T-helper 2 cell treated with Interferon-gamma antibody and Interleukin-4, amounts not matched to agents 5 μg/mL and 100 μg/mL, for 36 hours (primary cell): ENCODE measurements at places on chromosomes 12 and 14.
A peak's percentile ranks its signal among the peaks of the same experiment; 100 is the strongest.

DNA sequence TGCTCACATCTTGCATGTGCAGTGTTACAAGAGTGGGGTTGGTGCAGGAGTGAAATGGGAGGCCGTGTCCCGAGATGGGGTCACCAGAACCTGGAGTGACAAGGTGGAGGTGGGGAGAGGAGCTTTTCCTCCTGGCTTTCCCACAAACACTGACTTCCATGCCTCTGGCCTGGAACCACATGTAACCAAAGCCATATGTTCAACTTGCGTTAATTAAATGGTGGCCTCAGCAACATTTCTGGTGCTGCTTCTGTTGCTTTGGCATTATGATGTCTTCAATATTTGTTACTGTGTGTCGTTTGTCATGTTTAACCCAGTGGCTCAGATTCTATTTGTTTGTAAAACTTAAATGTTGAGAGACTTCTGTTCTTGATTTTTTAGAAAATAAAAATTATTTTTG, 110.2 kb downstream of the VCPKMT start:
- no peak for DNase-seq

GRCh38 chr14:75626396-75626795, 34.3 kb downstream of the ERG28 start:
- DNase-seq, result no peak
- no peaks in the 10 kb centered on the region for H3K27me3 ChIP-seq
- no peaks in the 10 kb centered on the region for H3K4me1 ChIP-seq
- H3K4me3 ChIP-seq, result no peak overlapping the region
- H3K36me3 ChIP-seq, result no peaks in the 10 kb centered on the region

- DNase-seq, result no peak
- H3K27me3 ChIP-seq, result no peaks in the 10 kb centered on the region
- peaks cover 55% of the 10 kb centered on the region for H3K36me3 ChIP-seq
- H3K4me1 ChIP-seq, result peaks cover 37% of the 10 kb centered on the region
- no peak overlapping the region for H3K4me3 ChIP-seq
These were observed 22.8 kb downstream of the CRACR2A start for GRCh38 chr12:3730111-3730510.

- H3K4me1 ChIP-seq, result no peaks in the 10 kb centered on the region
- no peak overlapping the region for H3K27ac ChIP-seq
- no peak for DNase-seq
- no peak overlapping the region for H3K4me3 ChIP-seq
- no peaks in the 10 kb centered on the region for H3K27me3 ChIP-seq
These were observed 373.5 kb upstream of the TBX3 start for GRCh38 chr12:115057445-115057844.

DNA sequence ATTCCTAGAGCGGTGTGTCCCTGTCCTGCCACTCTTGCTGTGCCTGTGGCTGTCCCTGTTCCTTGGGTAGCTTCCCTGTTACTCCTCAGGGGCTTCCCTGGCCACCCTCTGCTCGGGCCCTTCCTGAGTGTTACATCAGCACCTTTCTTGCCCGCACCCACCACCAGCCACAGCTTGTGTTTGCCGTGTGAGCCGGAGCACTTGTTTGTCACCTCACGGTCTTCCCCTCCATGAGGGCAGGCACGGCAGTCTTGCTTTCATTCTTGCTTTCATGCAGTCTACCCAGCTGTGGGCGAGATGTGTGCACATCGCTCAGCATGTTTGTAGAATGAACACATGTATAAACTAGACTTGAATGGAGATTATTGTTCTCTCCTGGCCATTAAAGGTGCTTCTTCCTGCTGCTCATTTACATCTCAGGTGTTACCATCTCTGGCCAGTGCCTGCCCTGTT, 42.0 kb downstream of the TRAF3 start:
- H3K27ac ChIP-seq, result peak overlapping the region; percentile 68
- no peaks in the 10 kb centered on the region for H3K27me3 ChIP-seq
- peaks cover 22% of the 10 kb centered on the region for H3K36me3 ChIP-seq
- peak; percentile 81 for DNase-seq

DNA sequence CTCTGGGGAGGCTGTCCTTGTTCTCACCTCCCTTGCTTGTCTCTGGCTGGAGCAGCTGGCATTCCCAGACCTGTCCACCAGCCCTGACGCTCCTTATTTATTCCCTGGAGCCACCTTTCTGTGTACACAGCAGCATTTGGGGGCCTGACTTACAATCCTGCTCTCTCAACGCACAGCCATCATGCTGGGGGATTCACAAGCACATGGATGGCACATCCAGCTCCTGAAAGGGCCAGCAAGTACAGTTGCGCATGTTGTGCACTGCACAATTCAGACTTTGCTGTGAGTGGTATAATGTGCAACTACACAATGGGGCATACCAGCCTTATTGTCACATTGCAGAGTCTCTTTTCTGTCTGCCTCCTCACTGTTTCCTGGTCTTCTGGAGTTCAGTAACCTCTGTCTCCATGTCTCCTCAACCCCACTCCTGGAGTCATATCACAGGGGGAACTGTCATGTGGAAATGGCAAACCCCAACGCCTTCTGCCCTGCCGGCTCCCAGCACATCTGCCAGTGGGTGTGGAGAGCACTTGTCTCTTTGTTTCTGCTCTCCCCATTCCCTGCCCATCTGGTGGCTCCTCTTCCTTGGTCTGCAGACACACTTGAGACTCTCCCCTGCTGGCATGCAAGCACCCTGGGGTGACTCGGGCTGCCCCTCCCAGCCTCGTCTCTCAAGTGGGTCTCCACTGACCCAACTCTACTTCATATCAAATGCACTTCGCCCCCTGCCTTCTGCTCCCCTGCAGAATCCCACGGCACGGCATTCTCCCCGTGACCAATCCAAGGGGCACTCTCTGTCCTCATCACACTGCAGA, 41.2 kb upstream of the MEG3 start:
- DNase-seq, result no peak
- H3K4me3 ChIP-seq, result no peak overlapping the region
- no peaks in the 10 kb centered on the region for H3K4me1 ChIP-seq
- no peak overlapping the region for H3K27ac ChIP-seq
- no peaks in the 10 kb centered on the region for H3K27me3 ChIP-seq

GRCh38 chr12:47307680-47308399, 228.1 kb upstream of the AMIGO2 start:
- H3K4me1 ChIP-seq, result peaks cover 40% of the 10 kb centered on the region
- peak overlapping the region; percentile 89 for H3K27ac ChIP-seq
- no peaks in the 10 kb centered on the region for H3K27me3 ChIP-seq
- peak; percentile 59 for DNase-seq
- H3K4me3 ChIP-seq, result peak overlapping the region; percentile 92
- H3K36me3 ChIP-seq, result peaks cover 8% of the 10 kb centered on the region

GRCh38 chr14:75604979-75605851, 26.8 kb downstream of the FLVCR2 start:
- DNase-seq, result no peak
- H3K27me3 ChIP-seq, result peaks cover 2% of the 10 kb centered on the region
- peaks cover 2% of the 10 kb centered on the region for H3K4me1 ChIP-seq
- H3K4me3 ChIP-seq, result no peak overlapping the region
- no peak overlapping the region for H3K27ac ChIP-seq
- H3K36me3 ChIP-seq, result no peaks in the 10 kb centered on the region

DNA sequence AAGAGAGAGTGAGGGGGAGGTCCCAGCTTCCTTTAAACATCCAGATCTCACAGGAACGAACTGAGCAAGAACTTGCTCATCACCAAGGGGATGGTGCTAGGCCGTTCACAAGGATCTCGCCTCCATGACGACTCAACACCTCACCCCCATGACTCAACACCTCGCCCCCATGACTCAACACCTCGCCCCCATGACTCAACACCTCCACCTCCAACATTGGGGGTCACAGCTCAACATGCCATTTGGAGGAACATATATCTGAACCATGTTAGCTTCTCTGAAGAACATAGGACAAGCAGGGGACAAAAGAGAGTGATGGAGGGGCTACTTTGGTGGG, 66.0 kb upstream of the LHX5 start:
- no peaks in the 10 kb centered on the region for H3K27me3 ChIP-seq
- no peaks in the 10 kb centered on the region for H3K36me3 ChIP-seq
- no peak overlapping the region for H3K4me3 ChIP-seq
- H3K27ac ChIP-seq, result no peak overlapping the region
- H3K4me1 ChIP-seq, result no peaks in the 10 kb centered on the region
- no peak for DNase-seq

GRCh38 chr12:39752482-39753137, 133.0 kb upstream of the ABCD2 start:
- H3K27ac ChIP-seq, result no peak overlapping the region
- H3K4me3 ChIP-seq, result no peak overlapping the region

DNA sequence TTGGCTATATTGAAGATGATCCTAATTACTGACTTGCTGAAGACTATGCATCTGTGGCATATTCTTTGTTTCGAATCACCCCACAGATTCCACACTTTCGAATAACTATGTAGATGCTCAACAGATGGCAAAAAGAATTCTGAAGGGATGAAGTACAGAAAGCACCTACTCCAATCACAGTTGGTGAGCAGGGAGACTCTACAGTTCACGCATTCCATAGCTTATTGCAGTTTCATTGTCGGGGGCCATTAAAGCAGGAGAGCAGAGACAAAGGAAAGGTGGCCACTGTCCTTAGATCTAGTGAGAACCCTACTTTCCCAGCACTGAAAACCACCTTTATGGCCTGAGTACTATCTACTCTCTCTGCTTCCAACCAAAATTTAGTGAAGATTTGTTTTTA, 191.9 kb downstream of the STXBP6 start:
- H3K4me1 ChIP-seq, result no peaks in the 10 kb centered on the region
- H3K27me3 ChIP-seq, result peaks cover 7% of the 10 kb centered on the region
- no peak overlapping the region for H3K4me3 ChIP-seq
- H3K36me3 ChIP-seq, result no peaks in the 10 kb centered on the region
- no peak for DNase-seq
- H3K27ac ChIP-seq, result no peak overlapping the region

GRCh38 chr12:78315028-78315427, 484.3 kb downstream of the NAV3 start:
- H3K36me3 ChIP-seq, result no peaks in the 10 kb centered on the region
- H3K27me3 ChIP-seq, result no peaks in the 10 kb centered on the region
- DNase-seq, result no peak
- H3K4me1 ChIP-seq, result no peaks in the 10 kb centered on the region
- H3K27ac ChIP-seq, result no peak overlapping the region
- H3K4me3 ChIP-seq, result no peak overlapping the region

DNA sequence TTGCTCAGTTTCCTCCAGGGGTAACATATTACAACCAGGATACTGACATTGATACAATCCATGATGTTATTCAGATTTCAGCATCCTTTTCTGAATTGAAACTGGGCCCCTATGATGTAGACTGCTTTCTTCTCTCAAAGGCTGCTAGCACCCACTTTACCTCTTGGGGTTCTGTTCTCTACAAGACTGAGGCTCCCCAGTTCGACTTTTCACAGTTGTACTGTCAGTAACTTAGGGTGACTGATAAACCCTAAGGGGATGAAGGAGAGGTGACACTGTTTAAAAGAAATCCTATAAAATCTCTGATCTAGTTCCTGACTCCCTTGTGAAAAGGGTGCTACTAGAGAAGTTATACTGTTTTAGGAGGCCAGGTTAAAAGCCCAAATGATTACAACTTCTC, 818 bp downstream of the VPS33A start:
- H3K27me3 ChIP-seq, result peaks cover 4% of the 10 kb centered on the region
- DNase-seq, result no peak

GRCh38 chr12:80707126-80707829, at the start of gene MYF6:
TSS of gene MYF6 (plus strand) at chr12:80707634. CDS start at chr12:80707720, 86 bp downstream.
- H3K36me3 ChIP-seq, result no peaks in the 10 kb centered on the region
- peaks cover 53% of the 10 kb centered on the region for H3K27me3 ChIP-seq
